Uterus (tissue), 4 donors: ENCODE measurements at places on chromosomes 3 and 15.

GRCh38 chr15:68808770-68809169 is 11.9 kb downstream of the ANP32A start:
- DNase-seq: no peak

DNA sequence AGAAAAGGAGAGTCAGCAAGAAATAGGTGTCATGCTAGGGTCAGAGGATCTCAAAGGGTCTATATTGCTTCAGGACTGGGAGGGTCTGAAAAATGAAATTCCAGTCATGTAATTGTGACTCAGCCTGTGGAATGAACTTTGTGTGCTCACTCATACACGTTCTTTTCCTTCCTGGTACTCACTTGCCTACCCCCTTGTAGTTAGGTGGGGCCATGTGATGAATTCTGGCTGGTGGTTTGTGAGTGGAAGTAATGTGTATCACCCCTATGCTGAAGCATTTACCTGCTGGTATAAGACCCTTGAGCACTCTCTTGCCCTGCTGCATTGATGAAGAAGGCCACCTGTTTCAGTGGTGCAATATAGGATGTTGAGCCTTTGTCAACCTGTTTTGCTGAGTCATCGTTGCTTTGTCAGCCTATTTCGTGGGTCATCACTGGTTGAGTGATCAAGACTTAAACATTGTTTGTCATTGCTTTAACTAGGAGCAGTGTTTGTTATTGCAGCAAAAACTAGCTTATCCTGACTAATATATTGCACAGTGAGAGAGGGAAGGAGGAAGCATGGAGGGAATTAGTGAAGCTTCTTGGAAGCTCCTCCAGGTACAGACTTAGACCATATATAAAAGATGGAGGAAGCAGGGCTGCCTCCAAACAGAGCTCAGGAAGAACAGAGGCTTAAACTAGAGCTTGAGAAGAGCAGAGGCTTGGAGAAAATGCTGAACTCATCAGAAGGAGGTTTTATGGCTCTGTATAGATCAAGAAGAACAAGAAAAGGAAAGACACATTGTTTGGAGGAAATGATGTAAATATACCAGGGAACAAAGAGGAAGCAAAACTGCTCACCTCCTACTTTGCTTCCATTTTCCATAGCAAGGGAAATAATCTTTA is 28.9 kb downstream of the TLNRD1 start:
- no peak for DNase-seq

DNA sequence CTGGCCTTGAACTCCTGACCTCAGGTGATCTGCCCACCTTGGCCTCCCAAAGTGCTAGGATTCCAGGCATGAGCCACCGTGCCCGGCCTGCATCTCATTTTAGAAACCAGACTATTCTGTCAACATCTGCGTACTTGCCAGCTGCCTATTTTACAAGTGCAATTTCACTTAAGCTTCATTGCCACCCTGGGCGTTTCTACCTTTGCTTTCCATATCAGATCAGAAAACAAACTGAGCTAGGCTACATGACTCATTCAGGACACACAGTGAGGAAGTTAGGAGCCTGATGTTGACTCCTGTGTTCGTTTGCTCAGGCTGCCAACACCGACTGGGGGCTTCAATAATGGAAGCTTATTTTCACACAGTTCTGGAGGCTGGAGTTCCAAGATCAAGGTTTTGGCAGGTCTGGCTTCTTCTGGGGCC is 42.3 kb upstream of the KLHL25 start:
- DNase-seq: no peak

DNA sequence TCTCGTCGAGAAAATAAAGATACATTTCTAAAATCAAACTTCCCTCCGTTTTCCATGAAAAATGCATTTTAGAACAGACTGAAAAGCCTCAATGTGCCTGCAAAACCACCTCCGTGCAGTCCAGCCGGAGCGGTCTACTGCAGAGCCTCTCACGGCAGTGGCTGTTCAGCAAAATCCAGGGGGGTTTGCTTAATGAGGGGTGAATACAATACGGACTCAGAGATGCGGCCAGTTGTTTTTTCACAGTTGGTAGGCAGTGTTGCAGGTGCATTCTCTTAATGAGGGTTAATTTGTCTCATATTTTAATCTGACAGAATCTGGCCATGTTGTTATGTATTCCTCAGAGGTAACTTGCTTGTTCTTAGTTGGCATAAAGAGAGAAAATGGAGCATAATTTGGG is 223.0 kb downstream of the EBLN2 start:
- DNase-seq: no peak

DNA sequence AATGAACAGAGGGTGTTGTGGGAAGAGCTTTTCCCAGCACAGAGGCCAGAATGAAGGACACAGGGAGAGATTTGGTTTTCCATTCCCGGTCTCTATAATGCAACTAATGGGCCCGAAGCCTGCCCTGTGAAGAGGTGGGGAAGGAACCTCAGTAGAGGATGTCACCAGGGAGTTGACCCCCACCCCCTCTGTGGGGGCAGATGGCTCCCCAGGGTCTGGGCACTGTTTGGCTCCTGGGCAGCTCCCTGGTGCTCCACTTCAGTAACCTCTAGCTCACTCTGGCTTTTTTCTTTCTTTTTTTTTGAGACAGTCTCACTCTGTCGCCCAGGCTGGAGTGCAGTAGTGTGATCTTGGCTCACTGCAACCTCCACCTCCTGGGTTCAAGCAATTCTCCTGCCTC is 109.1 kb upstream of the DLG1 start:
- no peak for DNase-seq

DNA sequence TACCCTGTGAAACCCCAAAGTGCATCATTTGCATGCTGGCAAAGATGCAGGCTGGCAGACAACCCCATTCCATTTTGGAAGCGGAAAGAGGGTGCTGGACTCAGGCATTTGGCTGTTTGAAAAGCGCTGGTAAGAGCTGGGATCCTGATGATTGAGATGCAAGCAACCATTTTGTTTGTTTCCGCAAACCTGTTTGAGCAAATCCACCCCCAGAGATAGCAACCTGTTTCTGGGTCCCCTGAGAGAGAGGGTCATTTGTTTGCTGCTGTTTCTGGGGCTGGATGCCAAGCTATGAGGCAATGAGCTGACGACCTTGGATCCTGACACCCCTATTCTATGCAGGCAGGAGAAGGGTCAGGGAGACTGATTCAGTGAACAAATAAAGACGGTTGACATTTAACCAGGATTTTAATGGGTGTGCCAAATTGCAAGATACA is 9.8 kb downstream of the SLC6A1 start:
- no peak for DNase-seq

- no peak for DNase-seq
These were observed 2.7 kb upstream of the PCNP start for GRCh38 chr3:101571028-101571895.

DNA sequence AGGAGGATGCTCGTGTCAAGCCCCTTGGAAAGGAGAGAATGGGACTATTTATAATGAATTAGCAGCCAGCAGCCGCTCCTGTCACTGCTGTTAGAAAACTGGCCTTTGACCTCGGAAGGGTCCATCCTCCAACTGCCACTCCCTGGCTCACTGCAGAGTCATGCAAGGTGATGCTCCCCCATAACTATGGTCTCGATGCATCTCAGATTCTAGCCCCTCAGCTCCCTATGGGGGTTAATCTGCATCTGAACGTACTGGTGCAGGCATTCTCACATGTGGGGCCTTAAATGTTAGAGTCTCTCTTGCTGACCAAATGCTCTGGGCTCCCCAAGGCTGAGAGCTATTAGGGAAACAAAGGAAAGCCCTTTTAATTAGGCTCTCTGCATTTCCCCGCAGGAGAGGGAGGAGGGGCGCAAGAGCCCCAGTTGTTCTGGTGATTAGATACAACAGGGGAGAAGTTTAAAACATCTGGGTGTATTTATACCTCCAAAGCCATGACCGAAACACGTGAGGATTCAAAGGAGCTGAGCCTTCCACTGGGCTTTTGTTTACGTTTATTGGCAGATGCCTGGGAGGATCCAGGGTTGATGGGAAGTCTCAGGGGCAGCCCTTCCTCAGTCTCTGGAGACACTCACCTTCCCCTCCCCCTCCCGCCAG is 182.5 kb downstream of the OPA1 start:
- no peak for DNase-seq

DNA sequence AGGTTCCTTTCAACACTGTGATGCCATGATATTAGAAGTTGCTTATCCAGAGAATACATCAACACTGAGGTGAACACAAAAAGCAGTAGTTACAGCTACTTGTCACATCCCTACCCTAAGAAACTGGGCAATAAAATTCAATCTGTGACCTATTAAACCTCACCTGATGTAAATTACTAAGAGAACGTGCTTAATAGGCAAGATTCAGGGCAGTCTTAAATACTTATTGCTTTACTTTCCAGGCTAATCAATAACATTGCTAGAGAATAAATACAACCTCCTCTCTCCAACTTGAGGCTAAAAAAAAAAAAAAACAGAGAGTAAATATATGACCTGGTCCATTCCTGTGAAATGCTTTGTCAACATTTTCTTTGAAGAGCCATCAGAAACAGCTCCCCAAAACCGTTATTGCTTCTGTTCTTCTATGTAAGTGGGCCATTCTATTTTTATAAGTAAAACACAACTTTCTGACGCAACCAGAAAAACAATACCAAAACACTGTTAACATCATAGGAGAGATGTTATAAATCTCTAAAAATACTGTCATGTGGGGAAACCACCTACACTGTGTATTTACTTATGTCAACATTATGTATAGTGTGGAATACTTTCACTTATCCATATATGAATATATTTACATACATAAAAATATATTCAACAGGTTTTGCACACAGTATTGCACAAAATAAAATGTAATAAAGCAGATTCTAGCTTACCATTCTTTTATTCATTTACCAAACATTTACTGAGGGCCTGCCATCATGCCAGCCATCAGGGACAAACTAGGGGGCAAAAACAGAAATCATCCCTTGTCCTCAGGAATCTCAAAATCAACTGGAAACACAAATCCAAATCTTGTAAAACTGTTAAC is 2.7 kb downstream of the NKIRAS1 start:
- no peak for DNase-seq

DNA sequence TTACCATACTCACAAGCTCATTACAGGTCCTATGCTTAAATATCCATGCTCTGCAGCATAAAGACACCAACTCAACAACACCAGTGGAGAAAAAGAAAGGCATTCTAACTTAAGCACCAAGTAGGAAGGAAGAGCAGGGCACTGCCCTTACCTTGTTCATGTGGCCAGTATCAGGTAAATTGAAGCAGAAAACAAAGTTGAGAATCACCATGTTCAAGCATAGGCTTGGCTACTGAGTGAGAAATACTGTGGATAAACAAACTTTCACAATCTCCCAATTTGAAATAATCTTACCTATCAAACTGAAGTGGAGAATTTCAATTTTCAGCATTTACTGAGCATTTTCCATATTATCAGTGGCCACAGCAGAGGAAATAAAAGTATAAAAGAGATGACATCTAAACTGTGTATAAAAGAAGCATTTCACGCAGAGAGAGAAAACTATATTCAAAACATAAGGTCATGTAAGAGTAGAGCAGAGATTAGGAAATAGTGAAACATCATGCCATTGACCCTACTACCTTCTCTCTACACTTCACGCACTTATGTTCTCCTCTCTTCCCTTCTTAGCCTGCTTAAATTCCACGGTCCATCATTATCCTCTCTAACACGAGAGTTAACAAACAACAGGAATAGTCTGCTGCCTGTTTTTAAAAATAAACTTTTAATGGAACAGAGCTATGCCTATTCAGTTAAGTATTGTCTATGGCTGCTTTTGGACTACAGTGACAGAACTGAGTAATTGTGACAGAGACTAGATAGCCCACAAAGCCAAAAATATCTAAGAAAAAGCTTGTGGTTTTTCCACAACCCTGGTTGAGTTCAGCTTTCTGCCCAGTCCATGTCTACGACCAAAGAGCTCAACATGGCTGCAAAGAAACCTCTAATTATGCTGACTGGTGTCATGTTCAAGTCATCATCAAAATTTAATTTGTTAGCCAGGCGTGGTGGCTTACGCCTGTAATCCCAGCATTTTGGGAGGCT is 142.5 kb downstream of the NR1I2 start:
- no peak for DNase-seq

DNA sequence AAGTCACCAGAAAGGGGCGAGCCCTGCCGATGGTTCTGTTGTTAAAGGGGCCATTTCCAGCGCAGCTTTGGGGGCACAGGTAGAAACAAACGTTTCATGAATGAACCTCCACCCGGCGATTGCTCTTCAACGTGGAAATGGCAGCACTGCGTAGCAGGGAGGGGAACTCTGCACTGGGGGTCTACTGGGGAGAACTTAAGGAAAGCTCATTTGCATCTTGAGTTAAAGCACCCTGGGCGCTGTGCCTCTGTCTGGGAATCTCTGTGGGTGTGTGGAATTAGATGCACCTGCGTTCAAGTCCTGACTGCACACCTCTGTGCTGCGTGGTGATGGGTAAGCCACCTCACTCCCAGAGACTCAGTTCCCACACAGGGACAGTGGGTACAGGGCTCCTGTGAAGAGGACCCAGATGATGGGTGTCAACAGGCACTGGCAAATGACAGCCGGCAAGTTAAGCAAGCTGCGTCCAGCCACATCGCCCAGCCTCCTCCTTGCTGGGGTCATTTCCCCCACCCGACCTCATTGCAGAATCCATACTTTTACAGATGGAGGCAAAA is 68.8 kb downstream of the ASB7 start:
- no peak for DNase-seq

DNA sequence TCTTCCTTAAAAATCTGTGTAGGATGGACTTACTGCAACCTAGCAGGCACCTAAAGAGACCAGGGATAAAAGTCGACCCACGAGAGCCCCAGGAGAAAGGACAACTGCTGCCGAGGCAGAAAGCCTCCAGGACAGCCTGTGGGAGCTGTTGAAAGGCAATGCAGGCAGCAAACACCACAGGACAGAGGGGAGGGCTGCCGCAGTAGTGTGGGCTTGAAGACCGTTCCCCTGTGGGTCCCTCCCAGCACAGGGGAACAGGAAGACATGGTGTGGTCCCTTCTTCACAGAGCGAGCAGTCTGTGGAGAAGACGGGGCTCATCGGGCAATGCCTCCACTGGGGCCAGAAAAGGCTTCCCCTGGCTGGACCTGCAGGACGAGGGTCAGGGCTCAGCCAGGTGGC is 58.5 kb upstream of the GATA2 start:
- DNase-seq: no peak

GRCh38 chr3:187746059-187746441 is 782 bp upstream of the BCL6 start:
- no peak for DNase-seq

DNA sequence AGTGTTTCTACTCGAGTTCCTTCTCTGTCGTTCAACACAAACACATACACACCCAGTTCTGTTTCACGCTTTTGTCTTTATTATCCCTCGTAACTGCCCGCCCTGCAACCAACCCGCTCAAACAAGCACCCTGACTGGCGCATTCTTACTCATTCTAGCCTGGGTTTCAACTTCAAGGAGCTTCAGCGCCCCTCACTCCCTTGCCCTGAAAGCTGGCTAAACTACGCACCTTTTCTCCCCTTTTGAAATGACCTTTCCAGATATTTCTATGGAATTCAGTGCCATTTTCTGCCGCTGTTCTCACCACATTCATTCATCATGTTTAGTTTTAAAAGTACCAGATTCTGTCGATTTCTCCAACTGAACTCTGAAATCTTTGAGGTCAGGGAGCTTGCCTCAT is 653 bp upstream of the MFSD1 start:
- DNase-seq: no peak
